Stimulated activated CD4-positive, alpha-beta T cell treated with anti-CD3 and anti-CD28 coated beads, Interleukin-1b, Interleukin-23, amount 100 ng/mL, for 48 hours (primary cell): ENCODE measurements at places on chromosomes 11 and 22.
A peak's percentile ranks its signal among the peaks of the same experiment; 100 is the strongest.

DNA sequence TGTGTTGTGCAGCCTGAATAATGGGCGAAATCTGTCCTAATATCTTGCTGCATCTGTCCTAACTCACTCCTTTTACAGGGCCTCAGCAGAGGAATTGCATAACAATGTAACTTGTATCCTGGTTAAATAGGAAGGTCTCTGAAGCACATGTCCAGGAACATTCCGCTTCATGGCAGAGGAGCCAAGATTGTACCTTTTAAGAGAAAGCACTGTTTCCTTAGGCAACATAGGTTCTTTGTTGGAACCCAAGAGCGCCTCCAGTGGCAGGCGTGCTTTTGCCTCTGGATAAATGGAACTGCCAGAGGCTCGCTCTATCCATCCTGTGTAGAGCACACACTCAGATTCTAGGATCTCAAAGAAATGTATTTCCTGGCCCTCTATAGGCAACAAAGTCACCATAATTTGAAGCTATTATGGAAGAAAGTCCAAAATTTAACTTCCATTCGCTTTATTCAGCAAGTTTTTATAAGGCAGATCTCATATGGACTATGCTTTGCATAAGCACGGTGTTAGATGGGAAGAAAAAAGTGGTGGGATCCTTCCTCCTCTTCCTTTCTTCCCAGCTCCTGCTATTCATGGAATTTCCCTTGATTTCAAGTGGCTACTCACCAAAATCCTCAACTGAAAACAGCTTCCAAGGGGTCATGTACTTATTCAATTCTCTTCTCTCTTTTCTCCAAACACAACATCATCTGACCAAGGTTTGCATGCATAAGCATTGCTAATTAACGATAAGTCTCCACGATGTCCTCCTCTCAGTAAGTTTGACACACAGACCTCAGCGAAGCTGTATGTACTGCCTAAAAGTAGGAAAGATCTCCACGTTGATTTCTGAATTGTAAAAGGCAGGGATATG is at the start of gene BLID:
Gene BLID, minus strand, starts transcription at position 692 of the 856 bp plus-strand sequence. Its CDS starts 293 bp downstream, at position 399.
- DNase-seq, result no peak

GRCh38 chr11:80815752-80816453 is 1375.1 kb upstream of the TENM4 start:
- DNase-seq, result no peak

GRCh38 chr11:67317888-67318555 is 14.7 kb downstream of the SSH3 start:
- no peak for DNase-seq

DNA sequence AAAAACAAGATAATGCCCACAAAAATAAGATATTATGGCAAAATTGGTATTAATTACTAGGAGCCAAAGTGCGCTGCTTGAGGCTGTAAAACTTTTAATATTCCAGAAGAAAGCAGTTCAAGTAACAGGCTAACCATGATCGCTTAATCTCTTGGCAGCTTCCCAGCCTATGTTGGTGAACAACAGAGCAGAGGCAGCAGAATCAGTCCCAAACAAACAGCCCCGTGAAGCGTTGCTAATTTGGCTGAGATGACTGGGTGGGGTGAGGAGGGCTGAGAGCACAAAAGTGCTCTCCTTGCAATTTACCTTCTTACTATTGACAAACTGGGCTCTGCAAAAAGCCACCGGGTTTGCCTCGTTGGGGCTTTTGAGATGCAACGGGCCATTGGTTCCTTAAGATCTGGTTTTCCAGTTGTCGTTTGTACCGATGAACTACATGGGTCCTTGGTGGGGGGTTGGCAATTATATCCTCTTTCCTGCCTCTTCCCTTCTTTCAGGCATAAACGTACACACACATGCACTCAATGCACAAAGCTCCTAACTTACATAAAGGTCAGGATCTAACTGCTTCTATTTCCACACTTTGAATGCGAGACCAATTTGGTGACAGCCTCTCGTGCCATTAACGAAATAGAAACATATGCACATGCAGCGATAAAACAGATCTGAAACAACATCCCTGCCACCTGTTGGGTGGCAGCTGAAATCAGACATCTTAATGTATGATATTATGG is 407.6 kb upstream of the CADM1 start:
- no peak for DNase-seq

GRCh38 chr11:114416441-114416961 is 16.0 kb downstream of the RBM7 start:
- no peak for DNase-seq

GRCh38 chr11:109783840-109784239 is 309.4 kb upstream of the ZC3H12C start:
- no peak for DNase-seq

GRCh38 chr11:82117362-82117761 is 616.3 kb downstream of the FAM181B start:
- DNase-seq, result no peak

GRCh38 chr11:5196731-5197130 is 3.8 kb downstream of the OR51V1 start:
- DNase-seq, result no peak

- DNase-seq, result no peak
These were observed 39.3 kb downstream of the DUSP8 start for GRCh38 chr11:1532606-1533341.

DNA sequence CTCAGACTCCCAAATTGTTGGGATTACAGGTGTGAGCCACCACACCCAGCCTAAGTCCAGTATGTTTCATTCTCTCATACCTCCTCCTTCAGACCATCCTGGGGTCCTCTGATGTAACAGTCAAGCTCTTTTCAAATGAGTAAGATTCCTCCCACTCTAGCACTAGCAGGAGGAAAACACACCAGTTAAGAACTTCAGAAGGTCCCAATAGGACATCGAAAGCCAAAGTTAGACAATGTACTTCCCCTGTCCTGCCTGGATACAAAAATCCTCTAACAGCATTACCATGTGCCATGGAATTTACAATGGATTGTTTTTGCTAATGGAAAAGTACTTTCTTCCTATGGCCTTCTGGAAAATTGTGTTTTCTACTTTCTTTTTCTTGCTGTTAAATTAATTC is 67.1 kb downstream of the CCDC34 start:
- DNase-seq, result no peak

DNA sequence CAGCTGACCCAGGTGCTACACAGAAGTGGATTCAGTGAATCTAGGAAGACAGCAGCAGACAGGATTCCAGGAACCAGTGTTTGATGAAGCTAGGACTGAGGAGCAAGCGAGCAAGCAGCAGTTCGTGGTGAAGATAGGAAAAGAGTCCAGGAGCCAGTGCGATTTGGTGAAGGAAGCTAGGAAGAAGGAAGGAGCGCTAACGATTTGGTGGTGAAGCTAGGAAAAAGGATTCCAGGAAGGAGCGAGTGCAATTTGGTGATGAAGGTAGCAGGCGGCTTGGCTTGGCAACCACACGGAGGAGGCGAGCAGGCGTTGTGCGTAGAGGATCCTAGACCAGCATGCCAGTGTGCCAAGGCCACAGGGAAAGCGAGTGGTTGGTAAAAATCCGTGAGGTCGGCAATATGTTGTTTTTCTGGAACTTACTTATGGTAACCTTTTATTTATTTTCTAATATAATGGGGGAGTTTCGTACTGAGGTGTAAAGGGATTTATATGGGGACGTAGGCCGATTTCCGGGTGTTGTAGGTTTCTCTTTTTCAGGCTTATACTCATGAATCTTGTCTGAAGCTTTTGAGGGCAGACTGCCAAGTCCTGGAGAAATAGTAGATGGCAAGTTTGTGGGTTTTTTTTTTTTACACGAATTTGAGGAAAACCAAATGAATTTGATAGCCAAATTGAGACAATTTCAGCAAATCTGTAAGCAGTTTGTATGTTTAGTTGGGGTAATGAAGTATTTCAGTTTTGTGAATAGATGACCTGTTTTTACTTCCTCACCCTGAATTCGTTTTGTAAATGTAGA is 1.7 kb downstream of the MALAT1 start:
- DNase-seq, result no peak

DNA sequence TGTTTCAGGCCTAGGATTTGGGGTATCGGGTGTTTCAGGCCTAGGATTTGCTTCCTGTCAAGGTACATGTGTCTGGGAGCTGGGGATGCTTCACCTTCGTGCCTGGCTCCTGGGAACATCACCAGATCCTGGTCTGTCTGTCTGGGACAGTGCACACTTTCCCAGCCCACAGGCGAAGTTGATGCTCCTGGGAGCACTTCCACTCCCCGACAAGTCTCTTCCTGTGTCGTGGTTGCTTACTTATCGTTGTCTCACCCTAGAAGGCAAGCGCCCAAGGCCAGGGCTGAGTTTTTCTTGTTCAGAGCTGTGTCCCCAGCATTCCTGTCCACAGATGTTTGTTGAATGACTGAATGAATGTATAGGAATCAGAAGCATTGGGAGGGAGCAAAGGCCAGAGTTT is 71.5 kb downstream of the LINC01488 start:
- no peak for DNase-seq

GRCh38 chr11:133715602-133716001 is 129.7 kb downstream of the SPATA19 start:
- no peak for DNase-seq

DNA sequence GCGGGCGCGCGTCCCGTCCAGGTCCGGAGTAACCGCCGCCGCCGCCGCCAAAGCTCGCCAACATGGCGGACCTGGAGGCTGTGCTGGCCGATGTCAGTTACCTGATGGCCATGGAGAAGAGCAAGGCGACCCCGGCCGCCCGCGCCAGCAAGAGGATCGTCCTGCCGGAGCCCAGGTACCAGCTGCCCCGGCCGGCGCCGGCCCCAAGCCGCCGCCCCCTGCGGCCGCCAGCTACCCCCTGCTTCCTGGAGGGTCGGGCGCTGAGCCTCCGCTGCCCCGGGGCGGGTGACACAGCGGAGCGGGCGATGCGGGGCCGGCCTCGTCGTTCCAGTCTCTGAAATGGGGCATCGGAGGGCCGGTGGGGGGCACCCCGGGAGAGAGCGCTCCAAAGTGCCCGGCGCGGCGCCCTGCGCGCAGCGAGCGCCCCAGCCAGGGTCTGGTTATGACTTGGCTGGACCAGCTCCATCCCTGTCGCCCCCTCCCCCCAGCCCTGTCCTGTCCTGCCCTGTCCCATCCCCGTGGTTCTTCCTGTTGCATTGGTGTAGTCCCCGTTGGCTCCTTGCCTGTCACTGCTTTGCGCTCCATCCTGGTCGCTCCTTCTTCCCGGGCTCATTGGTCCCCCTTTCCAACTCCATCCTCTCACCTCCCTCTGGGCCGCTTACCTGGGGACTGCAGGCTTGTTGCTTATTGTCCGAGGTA is 653 bp downstream of the GRK3 start:
- DNase-seq, result peak; percentile 4
